ENCODE measurements at places on chromosomes 1 and 21.

GRCh38 chr21:46431884-46432488, 26.7 kb upstream of the DIP2A start:
- DNase-seq = no peak

DNA sequence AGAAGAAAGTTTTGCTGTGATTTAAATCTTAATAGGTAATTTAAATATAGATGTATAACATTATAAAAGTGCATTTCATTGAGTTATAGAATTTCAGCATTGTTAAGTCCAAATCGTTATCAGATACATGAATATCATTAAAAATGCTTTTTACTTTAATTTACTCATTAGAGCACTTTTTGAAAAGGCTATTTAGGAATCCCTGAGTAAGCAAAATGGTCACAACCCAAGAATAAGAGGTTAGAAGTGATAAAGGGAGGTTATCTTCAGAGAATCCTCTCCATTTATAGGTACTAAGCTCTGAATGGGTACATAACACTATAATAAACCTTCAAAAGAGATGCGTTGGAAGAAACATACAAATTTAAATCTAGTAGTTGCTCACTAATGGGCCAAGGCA, 130.7 kb downstream of the SLC30A10 start:
- no peak for DNase-seq

DNA sequence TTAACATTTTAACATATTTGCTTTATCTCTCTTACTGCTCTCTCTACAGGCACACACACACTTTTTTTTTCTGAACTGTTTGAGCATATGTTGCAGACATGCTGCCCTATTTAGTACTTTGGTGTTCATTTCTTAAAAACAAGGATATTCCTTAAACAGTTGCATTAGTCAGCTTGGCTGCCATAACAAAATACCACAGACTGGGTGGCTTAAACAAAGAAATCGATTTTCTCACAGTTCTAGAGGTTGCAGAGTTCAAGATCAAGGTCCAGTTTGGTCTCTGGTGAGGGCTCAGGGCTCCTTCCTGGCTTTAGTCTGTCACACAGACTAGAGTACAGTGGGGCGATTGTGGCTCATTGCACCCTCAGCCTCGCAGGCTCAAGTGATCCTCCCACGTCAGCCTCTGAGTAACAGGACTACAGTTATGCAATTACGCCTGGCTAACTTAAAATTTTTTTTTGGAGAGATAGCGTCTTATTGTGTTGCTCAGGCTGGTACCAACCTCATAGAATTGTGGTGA, 46.7 kb downstream of the RPRD2 start:
- DNase-seq = no peak

DNA sequence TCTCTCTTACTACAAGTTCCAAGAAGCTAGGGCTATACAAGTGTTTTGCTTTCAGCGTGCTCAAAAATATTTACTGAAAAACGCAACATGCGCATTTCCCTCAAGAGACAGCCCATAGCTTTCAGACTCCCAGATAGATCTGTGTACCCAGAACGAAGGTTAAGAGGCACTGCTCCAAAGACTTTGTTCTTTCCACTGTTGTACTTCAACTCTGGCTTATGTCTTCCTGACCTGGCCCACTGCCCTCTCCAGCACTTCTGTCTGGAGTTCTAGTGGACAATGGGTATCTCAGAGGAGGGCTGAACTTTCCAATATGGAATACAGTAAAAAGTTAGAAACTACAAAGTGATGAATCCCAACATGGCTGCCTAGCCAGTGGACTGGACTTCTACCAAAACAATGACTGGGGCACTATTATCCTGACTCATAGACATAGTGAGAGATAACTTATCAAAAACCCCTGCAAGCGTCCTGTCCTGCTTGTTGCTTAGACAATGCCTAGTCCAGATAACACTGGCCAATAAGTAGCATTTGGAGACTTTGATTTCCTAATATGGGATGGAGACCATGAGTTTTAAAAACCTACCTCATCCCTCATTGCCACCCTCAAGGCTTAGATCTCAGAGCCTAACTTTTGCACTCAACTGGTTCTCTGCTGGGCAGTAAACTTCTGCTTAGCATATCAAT, 8.8 kb upstream of the ADAR start:
- no peak for DNase-seq

DNA sequence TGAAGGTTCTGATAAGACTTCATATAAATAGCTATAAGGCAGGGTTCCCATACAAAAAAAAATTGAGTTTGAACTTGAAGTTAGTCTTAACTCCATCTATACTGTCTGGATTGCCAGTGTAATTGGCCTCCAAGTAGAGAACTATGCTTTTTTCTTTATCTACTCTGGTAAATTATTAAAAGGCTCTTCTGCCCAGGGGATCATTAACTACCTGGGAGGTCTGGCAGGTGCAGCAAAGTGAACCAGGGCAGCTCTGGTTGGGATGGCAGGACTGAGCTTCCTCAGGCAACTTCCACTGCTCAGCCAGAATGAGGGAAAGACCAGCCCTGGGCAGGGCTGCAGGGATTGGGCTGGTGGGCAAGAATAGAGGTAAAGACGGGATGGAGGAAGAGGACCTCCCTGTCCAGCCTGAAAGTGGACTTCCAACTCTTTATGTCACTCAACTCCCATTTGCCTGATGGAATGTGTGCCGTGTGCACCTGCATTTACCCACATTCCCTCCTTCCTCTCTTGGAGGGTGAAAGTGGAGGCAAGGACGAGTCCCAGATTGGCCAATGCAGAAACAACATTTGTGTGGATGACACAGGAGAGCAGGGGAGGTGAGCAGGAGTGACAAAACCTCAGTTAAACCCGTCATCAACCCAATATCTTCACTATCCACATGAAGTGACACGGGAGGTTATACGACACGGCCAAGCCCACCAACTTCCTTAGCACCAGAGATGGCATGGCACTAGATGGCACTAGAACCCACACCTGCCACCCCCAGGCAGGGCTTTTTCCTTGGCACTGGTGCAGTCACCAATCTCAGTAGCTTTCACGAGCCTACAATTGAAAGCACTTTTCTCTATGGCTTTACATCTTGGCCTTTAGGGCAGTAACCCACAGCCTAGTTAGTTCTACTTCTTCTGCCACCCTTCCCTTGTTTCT, 25.2 kb downstream of the CCN1 start:
- DNase-seq = no peak

GRCh38 chr1:44628962-44629756, 45.1 kb downstream of the TMEM53 start:
- DNase-seq = no peak

All from left lung (tissue), 14 donors.